ENCODE measurements at places on chromosomes 6 and 20.

GRCh38 chr20:24637087-24637486 lies 167.7 kb downstream of the SYNDIG1 start:
- DNase-seq, result no peak

DNA sequence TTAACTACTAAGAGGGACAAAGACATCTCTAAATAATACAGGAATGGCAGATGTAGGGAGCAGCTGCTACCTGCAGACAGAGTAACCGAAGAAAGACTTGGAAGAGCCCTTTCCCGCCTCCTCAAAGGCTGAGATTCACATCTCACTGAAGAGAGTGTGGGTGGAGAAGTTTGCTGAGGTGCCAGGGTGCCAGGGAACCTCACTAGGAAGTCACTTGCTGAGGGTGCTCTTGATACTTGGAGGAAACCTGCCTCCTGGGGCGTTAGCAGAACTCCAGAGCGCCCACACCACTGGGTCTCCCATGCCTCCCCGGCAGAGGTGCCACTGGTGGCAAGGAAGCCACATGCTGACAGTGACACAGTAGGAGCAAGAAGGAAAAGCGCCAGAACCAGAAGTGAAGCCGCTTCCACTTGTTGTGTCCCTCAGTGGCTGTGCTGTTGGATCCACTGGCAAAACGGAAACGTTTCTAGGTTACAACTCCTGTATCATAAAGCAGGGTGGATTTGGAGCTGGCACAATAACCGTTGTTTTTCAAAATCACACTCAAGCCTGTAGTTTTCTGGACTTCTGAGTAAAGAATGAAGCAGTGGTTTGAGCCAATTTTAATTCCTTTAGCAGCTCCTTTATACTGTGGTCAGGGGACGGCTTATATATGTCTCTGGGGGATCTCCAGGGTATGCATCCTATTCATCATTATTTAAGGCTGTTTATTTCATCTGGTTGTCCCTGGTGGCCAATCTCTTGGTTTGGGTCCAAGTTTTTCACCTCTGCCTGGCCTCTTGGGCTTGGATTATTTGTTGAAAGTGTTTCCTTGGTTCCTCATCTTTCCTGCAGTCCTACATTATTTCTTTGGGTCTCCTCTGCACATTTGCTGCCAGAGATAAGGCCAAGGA lies 64.5 kb downstream of the CDC5L start:
- no peak for DNase-seq

GRCh38 chr20:49659056-49659455 lies 54.6 kb downstream of the B4GALT5 start:
- DNase-seq, result no peak

- no peak for DNase-seq
These were observed 36.1 kb downstream of the SLC22A2 start for GRCh38 chr6:160222491-160222890.

DNA sequence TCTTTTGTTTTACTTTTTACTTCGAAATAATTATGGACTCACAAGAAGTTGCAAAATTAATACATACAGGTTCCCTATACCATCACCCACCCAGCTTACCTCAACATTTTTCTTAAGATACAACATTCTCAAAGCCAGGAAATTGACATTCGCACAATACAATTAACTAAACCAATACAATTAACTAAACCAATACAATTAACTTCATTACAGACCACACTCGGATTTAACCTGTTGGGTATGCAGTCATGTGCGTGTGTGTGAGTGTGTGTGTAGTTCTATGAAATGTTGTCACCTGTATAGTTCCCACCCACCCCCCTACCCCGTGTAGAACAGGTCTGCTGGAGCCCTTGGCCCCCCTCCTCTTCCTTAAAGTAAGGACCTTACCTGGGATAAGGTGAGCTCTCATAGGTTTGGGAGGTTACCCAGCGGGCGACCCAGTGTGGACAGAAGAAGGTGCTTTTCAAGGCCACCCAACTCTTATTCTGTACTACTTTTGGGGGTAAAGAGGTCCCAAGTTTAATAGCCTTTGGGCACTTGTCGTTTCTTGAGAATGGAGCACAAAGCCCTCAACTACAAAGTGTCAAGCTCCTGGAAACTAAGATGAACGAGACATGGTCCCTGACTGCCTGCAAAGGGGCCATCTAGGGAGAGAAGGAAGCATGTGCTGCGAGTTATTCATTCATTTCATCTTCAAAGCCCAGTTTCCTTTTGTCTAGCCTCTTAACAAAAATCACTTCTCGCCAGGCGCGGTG lies 544 bp upstream of the STK38 start:
- peak; percentile 3 for DNase-seq

GRCh38 chr6:121767211-121767610 lies 331.8 kb downstream of the GJA1 start:
- no peak for DNase-seq

DNA sequence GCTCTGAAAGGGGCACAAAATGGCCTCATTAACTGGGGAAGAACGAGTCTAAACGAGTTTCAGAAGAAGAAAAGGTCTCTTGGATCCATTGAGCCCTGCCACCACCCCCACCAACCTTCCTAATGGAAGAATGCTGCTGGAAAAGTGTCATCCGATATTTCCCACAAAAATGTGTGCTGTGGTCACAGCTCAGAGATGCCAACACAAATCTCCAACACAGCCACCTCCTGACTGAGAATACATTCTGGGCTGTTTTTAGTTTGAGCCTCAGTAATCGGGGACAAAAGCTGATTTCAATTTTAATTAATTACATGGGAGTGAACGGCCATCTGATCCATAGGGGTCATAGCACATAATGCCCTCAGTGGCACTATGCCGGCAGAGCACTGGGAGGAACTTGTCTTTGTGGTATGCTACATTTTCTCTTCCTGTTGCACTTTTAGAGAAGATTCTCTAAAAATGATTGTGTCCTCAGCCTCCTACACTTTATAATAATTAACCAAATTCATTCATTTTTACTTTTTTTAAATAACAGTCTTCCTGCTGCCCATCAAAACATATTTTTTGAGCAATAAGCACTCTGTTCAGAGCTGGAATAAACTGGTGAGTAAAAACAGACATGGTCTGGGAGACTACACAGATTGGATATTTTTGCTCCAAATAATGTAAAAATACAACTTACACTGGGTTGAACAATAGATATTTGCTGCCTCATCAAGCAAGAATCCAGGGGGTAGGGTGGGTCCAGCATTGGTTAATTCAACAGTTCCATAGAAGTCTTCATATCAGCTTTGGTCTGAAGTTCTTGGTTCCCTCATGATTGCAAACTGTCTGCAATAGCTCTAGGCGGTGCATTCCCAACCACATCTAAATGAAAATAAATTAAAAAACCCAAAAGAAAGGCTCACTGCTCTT lies 143.6 kb upstream of the TMEM170B start:
- DNase-seq, result no peak

- no peak for DNase-seq
These were observed 3.8 kb upstream of the NPEPL1 start for GRCh38 chr20:58688840-58689239.

All from stimulated activated CD4-positive, alpha-beta T cell treated with anti-CD3 and anti-CD28 coated beads, Interleukin-1b, Interleukin-23, amount 100 ng/mL, for 48 hours (primary cell).